ENCODE measurements at places on chromosomes 7 and 10.

GRCh38 chr7:128322040-128322643 is 21.6 kb downstream of the RBM28 start:
- DNase-seq = no peak

DNA sequence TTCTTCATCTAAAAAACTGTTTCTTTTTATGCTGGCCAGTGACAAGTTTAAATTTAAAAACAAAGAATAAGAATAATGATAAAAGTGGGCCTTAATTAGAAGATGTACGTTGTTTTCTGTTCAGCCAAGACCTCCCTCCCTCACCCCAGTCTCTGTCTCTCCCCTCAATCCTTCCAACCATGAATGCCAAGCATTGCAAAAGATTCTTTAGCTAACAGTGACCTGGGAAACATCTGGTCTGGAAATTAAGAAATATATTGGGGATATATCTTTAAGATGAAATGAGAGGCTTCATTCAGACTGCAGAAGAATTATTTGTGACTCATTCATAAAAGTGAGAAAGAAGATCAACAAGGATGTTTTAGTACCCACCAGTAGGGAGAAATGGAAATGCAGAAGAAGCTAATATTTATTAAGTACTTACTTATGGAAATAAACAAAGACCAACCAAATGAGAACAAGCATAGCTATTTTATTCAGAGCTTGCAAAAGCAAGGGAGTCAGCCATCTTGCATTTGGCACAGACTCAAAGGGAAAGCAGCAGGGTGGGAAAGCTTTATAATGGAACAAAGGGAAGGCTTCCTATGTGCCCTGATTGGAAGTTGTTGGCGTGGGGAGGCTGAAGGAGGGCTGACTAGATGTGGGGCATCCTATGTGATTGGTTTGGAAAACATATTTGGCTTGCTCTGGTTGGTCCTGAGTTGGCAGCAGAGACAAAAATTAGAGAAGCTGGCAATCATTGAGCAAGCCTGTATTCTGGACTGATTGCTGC is 595.4 kb upstream of the GHITM start:
- DNase-seq = no peak

DNA sequence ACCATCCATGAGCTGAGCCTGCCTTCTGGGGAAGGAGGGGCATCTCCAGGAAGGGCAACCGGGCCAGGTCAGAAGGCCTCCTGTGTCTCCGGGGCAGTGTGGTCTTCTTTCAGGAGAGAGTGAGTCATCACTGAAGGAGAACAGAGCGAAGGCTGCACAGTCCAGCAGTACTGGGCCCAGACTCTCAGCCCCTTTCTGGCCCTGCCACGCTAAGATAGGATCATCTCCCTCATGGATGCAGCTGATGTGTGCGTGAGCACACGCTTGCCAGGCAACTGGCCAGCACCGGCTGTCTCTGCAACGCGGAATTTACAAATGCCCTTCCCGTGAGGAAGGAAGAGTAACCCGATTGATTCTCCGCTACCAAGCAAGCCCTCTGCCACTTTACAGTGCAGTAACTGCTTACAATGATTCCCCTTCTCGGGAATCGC is 328.2 kb downstream of the TNS3 start:
- no peak for DNase-seq

GRCh38 chr10:129021594-129022304 is 445.3 kb upstream of the MGMT start:
- no peak for DNase-seq

DNA sequence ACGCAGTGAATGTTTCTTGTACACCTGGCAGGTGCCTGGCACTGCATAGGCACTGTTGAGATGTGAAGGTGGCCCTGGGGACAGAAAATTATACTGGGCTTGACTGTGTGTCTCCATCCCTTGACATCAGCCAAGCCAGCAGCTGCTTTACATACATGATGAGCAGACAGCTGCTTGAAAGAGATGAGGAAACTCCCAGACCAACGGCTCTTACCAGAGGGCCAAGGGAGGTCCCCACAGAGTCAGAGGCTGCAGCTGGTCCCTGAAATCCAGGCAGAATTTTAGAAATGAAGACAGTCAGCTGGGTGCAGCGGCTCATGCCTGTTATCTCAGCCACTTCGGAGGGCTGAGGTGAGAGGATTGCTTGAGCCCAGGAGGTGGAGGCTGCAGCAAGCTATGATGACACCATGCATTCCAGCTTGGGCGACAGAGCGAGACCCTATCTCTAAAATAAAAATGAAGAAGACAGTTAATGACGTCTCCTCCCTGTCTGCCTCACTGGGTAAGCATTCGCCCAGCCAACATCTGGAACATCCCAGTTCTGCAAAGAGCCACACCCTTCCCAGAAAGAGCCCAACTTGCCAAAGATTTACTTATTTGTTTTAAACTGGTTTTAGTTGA is 17.6 kb downstream of the LIMK1 start:
- no peak for DNase-seq

Data from stimulated activated CD4-positive, alpha-beta T cell treated with anti-CD3 and anti-CD28 coated beads, Interleukin-1b, Interleukin-23, amount 100 ng/mL, for 48 hours (primary cell).